ENCODE measurements at places on chromosomes 3 and 15.

DNA sequence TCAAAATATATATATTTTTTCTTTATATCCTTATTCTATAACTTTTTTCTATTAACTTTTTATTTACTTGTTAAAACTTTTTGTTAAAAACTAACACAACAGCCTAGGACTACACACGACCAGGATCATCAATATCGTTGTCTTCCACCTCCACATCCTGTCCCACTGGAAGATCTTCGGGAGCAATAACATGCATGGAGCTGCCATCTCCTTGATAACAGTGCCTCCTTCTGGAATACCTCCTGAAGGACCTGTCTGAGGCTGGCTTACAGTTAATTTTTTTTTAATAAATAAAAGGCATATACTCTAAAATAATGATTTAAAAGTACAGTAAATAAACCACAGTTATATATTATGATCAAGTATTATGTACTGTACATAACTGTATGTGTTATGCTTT is 58.9 kb downstream of the SFMBT1 start:
- DNase-seq, result no peak

DNA sequence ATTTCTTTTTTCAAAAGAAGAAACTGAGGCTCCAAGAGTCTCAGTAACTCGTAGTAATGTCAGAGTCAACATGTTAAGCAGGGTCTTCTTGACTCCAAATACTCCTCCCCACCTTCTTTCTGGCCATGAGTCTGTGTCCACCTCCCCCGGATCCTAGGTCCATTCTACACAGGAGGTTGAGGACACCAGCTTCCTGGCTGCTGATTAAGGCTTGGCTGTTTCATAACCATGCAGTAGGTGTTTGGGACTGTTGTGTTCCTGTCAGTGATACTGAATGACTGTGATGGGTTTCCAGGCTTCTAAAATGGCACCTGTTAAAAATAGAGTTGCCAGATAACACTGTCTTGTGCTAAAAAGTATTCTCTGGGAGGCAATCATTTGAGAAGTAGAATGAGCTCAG is 130.8 kb upstream of the IL12A start:
- DNase-seq, result no peak

- no peak for DNase-seq
Observed at GRCh38 chr15:25727116-25727515, 136.0 kb downstream of the ATP10A start.

DNA sequence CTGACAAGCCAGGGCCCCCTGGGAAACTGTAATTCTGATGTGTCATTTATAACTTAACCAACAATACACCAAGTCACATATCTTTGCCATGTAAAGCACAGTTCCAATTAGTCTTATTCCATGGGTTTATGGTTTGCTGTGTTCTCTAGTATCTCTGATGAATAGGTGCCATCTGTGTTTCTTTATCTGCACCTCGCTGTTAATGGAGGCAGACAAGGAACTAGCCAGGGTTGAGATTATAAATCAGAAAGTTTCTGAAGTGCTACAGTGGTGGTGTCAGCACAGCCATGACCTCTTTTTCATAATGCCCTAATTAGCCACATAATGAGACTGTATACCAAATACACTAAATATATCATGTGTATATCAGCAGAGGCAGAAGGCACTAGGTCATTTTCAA is 866.4 kb downstream of the PLOD2 start:
- no peak for DNase-seq

DNA sequence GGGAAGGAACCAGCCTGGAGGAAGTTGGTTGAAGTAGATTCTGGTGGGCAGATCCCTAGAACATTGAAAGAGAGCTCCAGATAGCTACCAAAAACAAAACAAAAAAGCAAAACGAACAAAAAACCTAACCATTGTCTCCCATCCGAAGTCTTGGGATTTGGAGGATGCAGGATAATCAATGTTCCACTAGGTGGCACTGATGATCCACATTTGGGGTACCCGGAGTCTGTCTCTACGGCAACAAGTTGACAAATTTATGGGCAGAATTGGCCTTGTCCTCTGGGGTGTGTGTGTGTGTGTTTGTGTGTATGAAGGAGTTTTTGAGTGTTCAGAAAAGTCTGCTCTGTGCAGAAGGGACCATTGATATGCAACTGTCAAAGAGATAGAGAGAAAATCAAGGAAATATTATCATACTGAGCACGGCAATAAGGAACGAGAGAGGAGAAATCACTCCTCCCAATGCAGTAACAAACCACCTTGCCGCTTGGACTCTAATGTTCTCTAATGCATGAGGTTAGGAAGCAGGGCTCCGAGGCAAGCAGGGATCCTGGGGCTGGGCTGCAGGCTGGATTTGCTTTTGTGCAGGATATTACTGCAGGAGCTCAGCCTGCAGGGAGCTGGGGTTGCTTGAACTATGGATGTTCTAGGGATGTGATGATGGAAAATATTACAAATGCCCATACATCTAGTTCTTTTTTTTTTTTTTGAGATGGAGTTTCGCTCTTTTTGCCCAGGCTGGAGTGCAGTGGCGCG is 59.8 kb upstream of the KLHL25 start:
- no peak for DNase-seq

DNA sequence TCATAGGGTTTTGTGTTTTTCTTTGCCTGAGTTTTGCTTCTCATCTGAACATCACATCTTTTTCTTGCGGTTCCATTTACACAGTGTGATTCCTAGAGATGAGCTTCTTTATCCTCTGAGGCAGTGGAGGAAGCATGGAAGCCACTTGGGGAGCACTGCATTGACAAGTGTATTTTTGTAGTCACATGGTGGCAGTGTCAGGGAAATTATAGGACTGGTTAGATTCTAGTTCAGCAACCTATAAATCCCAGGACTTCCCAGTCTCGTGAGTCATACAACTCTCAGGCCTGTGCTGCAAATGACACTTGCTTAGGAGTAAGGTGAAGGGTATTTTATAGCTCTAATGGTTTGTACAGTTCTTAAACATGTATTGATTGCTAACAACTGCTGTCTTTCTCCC is 58.4 kb downstream of the RBM6 start:
- no peak for DNase-seq

All from T-helper 22 cell (primary cell).